ENCODE measurements at places on chromosomes 5 and 9. TPM values are rescaled to one million over a fixed set of nuclear protein-coding genes. Genes with fewer than 3 reads are reported as not detected.

GRCh38 chr9:23850242-23850689 is 24.2 kb upstream of the ELAVL2 start:
- peak; percentile 34 for DNase-seq

DNA sequence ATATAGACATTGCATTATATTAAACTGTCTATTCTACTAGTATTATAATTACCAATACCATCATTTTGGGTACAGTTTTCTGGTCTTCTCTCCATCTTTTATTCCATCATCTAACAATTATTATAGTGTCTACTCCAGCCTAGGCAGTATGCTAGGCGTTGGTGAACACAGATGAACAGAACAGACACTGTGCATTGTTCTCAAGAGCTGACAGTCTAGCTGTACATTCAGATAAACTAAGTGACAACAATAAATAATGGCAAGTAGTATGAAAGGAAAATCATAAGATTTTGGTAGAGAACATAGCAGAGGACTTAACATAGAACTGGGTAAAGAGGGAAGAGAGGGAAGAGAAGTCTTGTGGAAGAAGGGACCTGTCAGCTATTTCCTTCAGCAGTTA is 12.5 kb upstream of the SGCD start:
- DNase-seq = no peak

GRCh38 chr5:143695244-143695864 is 116.6 kb upstream of the HMHB1 start:
- DNase-seq = no peak

The LCN9 gene
- total RNA-seq = not detected
